HAP-1 (cell line): ENCODE measurements at places on chromosomes 3 and 15.

DNA sequence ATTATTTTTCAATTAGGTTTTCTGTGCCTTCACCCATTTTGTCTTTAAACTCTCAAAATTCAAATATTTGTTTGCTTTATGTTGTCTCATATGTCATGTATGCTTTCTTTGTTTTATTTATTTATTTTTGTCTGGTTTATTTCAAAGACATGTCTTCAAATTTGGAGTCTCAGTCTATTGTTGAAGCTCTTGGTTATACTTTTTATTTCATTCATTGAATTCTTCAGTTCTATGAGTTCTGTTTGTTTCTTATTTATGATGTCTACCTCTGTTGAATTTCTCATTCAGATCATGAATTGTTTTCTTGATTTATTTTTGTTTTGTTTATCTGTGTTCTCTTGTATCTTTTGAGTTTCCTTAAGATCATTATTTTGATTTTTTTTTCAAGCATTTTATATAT is 55.6 kb downstream of the AP4E1 start:
- DNase-seq = no peak

DNA sequence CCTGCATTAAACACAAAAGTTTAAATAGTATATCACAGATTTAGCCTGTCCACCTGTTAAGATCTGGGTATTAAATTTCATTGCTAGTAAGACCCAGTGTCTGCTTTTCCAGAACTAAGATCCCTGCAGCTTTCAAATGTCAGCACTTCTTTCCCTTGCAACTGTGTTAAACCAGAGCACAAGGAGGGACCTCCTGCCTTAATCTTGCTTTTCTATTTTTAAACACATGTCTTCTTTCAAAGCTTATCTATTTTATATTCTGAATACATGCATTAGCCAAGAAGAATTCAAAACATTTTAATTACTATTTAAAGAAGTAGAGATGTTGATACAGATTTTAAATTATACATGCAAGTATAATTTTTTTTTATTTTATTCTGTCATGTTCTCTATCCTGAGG is 315.1 kb downstream of the ARPP21 start:
- no peak for DNase-seq

GRCh38 chr3:115323380-115323779 is 176.3 kb upstream of the ZBTB20 start:
- DNase-seq = no peak

GRCh38 chr3:62592408-62592807 is 219.1 kb upstream of the FEZF2 start:
- DNase-seq = no peak

DNA sequence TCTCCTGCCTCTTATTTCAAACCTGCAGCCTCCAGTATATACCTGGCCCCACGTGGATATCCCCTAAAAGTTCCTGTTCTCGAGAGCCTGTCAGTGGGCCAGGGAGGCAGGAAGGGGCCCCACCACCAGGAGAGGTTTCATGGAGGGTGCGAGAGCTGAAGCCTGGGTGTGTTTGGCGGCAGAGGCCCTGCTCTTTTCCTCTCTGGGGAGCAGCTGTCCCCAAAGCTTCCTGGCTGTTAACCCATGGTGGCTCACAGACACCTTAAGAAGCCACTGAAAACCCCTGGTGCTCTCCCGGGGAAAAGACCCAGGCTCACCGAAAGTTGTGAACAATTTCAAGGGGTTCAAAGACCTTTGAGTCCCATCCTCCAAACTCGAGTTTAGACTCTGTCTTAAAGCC is 1.1 kb downstream of the PRRT3 start:
- no peak for DNase-seq

DNA sequence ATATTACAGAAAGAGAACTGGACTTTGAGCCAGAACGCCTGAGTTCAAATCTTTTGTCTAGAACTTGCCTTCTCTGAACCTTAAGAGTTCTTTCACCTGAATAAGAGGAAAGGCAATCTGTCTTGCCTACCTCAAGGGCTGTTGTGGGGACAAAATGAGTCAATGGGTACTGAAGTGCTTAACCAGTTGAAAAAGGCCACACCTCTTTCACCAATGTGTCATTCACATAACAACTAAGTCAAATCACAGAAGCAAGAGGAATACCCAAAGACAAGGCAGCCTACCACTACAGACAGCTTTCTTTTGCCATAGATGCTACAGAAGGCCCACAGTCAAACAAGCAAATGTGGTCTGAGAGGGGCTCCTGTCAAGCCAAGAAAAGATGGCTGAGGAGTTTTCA is 39.7 kb downstream of the NBEAL2 start:
- DNase-seq = no peak

DNA sequence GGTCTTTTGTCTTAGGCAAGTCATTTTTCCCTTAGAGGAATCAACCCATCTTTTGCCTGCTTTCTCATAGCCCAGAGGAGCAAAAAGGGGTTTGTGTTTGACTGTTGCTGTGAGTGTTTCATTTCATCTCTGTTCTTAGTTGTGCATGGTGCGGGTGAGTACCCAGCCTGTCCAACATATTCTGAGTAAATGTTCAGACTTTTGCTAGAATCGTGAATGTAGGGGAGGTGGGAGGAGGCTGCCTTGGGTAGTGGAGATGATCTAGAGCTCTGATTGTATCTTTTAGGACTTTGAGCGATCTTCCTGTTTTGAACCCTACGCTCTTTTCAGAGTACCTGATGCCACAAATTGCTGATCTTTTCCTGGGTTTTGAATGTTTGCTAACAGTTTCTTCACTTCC is 123.1 kb downstream of the ZNF609 start:
- no peak for DNase-seq

DNA sequence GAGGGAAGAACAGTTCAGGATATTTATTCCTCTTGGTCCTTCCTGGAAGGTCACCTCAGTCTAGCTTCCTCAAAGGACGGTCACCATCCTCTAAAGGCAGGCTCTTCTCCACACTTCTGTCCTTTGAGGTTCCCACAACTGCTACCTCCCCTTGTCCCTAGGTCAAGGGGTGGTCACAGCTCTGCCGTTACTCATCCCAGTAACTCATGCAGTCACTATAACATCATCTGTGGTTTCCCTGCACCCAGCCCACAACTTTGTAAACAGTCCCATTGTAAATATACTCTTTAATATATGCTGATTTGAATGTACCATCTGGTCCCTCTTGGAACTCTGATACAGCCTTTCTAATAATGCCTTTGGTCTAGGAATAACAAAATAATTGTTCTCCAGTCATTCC is 887.4 kb downstream of the FHIT start:
- no peak for DNase-seq

DNA sequence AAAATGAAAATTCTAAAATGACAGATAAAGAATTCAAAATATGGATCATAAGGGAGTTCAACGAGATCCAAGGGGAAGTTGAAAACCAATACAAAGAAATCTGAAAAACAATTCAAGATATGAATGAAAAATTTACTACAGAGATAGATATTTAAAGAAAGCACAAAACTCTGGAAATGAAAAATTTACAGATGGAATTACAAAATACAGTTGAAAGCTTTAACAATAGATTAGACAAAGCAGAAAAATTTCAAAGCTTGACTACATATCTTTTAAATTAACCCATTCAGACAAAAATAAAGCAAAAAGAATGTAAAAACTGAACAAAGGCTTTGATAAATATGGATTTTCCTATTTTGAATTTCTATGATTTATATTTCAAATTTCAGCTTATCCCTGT is 211.1 kb downstream of the SLC9A9 start:
- DNase-seq = no peak

- DNase-seq = no peak
These were observed 94.7 kb upstream of the RBMS3 start for GRCh38 chr3:29186131-29186599.

- DNase-seq = no peak
These were observed 5.9 kb downstream of the LMCD1 start for GRCh38 chr3:8507496-8507895.

GRCh38 chr3:18405141-18405540 is 20.0 kb downstream of the SATB1 start:
- no peak for DNase-seq

DNA sequence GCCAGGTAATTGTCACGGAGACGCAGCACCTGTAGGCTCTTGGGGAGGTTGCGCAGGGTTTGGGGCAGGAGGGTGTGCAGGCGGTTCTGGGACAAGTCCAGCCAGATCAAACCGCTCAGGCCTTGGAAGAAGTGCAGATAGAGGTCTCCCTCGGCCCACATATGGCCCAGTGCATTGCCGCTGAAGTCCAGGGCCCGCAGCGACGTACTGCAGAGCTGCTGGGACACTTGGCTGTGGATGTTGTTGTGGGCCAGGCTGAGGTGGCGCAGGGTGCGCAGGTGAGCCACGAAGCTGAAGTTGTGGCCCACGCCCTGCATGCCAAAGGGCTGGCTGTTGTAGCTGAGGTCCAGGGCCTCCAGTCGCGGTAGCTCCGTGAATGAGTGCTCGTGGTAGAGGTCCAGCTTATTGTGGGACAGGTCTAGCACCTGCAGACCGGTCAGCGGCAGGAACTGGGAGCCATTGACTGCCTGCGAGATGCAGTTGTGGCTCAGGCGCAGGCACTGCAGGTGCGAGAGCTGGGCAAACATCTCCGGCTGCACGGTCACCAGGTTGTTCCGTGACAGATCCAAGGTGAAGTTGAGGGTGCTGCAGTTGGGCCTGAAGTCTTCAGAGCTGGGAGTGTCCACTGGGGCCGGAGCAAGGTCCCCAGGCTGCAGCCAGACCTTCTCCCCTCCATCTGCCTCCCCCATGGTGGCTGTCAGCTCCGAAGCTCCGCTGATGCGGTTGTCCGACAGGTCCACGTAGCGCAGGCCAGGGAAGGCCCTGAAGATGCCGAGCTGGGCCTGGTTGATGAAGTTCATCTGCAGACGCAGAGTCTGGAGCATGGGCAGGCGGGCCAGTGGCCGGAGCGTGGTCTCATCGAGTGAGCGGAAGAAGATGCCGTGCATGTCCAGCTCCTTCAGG is 2.9 kb downstream of the TLR9 start:
- no peak for DNase-seq
